Nasal cavity respiratory epithelium epithelial cell of viscerocranial mucosa (primary cell): ENCODE measurements at places on chromosomes 7 and 10. TPM values are rescaled to one million over a fixed set of nuclear protein-coding genes. Genes with fewer than 3 reads are reported as not detected.

CLDN4 gene
- 44.1 and 64.8 TPM in 2 replicates for total RNA-seq

FAM13C gene
- 1.00 TPM in 1 of 2 replicates, not detected in the other for total RNA-seq

TSPAN33 gene
- 2.4 and 5.8 TPM in 2 replicates for total RNA-seq

UPK3BL1 gene
- 40.0 and 90.6 TPM in 2 replicates for total RNA-seq

FEZF1 gene
- total RNA-seq: under 0.01 TPM in 1 of 2 replicates, not detected in the other

OR2A12 gene
- total RNA-seq: not detected in 2 replicates

HOGA1 gene
- 0.21 and 0.34 TPM in 2 replicates for total RNA-seq
